ENCODE measurements at places on chromosomes 7 and 10. TPM values are rescaled to one million over a fixed set of nuclear protein-coding genes. Genes with fewer than 3 reads are reported as not detected.

DNA sequence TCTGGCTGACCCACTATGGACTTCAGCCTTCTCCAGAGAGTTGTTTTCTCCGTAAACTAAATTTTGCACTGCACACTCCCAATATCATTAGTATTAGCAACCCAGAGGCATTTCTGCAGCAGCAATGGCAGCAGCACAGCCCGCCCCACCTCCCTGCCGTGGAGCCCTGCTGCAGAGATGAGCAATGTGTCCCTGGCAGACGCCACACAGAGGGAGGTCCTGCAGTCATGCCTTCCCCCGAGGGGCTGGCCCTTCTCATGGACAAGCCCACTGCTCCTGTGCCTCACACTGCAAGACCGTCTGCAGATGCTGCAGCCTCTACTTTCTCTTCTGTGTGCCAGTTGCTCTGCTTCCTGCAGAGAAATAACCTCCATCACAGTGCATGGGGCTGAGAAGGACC, 393.4 kb upstream of the MKI67 start:
- no peak overlapping the region for H3K27ac ChIP-seq
- no peaks in the 10 kb centered on the region for H3K27me3 ChIP-seq
- H3K36me3 ChIP-seq, result no peaks in the 10 kb centered on the region
- no peak for DNase-seq
- H3K4me3 ChIP-seq, result no peak overlapping the region

The SLC39A12 gene
- 0.54 TPM for total RNA-seq

- no peak for DNase-seq
- no peaks in the 10 kb centered on the region for H3K36me3 ChIP-seq
- no peak overlapping the region for H3K27ac ChIP-seq
Observed at GRCh38 chr7:102000123-102000522, 182.7 kb downstream of the CUX1 start.

DNA sequence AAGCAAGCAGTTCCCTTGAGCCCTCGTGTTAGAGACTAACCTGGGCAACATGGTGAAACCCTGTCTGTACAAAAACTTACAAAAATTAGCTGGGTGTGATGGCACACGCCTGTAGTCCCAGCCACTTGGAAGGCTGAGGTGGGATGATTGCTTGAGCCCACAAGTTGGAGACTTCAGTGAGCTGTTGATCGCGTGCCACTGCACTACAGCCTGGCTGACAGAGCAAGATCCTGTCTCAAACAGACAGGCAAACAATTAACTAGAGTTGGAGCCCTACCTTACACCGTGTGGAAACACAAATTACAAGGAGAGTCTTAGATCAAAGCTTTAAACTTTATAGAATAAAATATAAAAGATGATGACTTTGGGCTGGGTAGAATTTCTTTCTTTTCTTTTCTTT, 219.5 kb downstream of the CUX1 start:
- no peaks in the 10 kb centered on the region for H3K27me3 ChIP-seq
- no peak overlapping the region for H3K27ac ChIP-seq
- no peaks in the 10 kb centered on the region for H3K4me1 ChIP-seq
- no peaks in the 10 kb centered on the region for H3K36me3 ChIP-seq

DNA sequence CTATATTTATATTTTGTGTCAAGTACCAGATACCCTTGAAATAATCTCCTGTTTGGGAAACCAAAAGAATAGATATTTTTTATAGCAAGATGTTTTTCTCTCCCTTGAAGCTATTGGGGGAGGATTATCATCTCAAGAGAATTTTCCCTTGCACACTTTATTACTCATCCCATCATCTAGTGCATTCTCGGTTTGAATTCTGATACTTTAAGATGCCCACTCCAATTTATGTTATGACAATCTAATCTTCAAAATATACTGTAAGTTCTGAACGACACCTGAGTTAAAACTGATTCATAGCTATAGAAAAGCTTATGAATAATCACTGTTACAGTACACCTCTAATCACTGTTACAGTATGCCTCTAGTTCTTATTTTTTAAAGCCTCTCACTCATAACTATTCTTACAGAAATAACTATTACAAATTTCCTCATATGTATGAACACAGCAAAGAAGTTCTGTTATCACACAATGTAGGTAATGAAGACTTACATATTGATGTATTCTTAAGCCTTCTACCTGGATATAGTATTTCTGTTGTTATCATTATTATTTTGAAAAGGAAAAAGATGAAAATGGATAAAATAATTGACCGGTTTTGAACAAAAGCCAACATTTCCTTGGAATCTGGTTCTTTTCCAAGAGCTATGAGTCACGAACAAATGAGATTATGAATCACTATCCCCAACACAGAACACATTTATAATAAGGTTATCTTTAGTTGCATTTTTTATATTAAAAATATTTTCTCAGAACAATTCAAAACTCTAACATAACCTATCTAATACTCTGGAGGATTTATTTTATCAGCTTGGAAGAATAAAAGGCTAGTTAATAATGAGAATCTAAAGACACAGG, 72.3 kb upstream of the FAM13C start:
- no peak overlapping the region for H3K4me3 ChIP-seq
- H3K4me1 ChIP-seq, result no peaks in the 10 kb centered on the region
- no peaks in the 10 kb centered on the region for H3K36me3 ChIP-seq

The CYP3A4 gene
- total RNA-seq, result 585 TPM

DNA sequence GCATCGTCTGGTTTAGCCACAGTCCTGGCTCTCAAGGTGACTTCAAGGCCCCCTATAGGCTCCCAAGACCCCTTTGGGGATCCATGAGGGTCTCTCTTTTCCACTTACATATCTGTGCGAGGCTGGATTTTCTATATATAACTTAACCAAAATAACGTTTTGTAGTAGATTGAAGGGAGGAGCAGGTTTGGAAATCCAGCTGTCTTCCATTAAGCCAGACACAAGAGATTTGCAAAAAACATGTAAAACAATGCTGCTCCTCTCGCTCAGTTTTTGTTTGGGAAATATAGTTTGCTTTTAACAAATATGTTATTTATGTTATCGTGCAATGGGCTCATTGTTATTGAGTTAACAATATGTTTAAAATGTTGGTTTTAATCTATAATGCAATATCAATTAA, 811.2 kb downstream of the TYW1 start:
- no peak for DNase-seq
- no peaks in the 10 kb centered on the region for H3K4me1 ChIP-seq
- H3K27me3 ChIP-seq, result no peaks in the 10 kb centered on the region
- H3K36me3 ChIP-seq, result no peaks in the 10 kb centered on the region
- no peak overlapping the region for H3K4me3 ChIP-seq

The ZMYND11 gene
- 39.0 TPM for total RNA-seq

The HK1 gene
- 12.6 TPM for total RNA-seq

- no peak overlapping the region for H3K4me3 ChIP-seq
- H3K27ac ChIP-seq, result no peak overlapping the region
- H3K4me1 ChIP-seq, result peaks cover 8% of the 10 kb centered on the region
Observed at GRCh38 chr10:2817940-2818636, 249.3 kb upstream of the PFKP start.

DNA sequence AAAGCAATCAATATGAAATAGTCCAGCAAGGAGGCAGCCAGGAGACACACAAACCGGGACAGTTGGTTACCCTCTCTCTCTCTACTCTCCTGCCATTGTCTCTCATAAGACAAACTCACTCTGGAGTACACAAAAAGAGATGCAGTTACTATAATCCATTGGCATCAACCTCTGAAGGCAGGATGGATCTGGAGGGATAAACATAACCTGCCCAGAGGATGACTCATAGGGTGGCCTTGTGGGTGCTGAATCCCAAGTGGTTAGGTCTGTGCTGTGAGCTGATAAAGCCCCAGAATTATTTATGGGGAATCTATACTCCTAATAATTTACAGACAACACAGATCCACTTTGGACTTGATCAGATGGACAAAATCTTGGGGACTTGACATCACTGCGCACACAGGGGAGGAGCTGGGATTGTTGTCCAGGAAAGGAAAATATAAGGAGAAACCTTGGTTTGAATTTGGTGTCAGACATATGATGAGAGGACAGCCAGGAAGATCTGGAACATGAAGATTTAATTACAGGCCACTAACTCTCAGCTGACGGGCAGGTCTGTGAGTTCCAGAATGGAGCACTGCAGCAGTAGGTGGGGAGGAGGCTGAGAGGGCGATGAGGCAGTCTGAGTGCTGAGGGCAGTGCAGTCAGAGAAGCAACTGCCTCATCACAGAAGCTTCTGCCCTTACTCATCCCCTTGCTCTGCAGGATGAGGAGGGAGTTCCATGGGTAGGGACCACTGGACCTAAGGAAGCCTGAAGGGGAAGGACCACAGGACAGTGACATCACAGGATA, 113.9 kb upstream of the PRSS58 start:
- DNase-seq, result no peak
- no peak overlapping the region for H3K27ac ChIP-seq
- H3K4me3 ChIP-seq, result no peak overlapping the region
- no peaks in the 10 kb centered on the region for H3K4me1 ChIP-seq

DNA sequence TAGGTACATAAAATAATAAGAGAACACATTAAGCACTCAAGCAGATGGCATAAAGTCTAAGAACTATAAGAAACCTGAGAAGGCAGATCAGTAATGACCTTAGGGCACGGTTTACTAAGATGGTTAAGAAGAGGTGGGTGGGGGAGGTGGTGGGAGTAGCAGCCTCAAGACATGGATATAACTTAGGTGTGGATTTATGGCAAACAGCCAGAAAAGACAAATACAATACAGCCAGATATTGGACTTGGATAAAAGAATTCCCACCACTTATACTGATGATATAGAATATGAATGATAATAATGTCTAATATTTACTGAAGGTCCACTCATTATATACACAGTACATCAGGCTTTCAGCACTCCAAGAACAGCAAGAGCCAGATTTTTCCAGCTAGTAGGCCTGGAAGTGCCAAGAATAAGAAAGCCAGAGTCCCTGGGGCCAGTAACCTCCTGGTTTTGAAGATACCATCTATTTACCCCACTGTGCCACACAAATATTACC, 11.9 kb downstream of the DPY19L1 start:
- no peaks in the 10 kb centered on the region for H3K27me3 ChIP-seq
- H3K27ac ChIP-seq, result no peak overlapping the region
- H3K36me3 ChIP-seq, result no peaks in the 10 kb centered on the region
- no peaks in the 10 kb centered on the region for H3K4me1 ChIP-seq

The OR6V1 gene
- total RNA-seq, result not detected

DNA sequence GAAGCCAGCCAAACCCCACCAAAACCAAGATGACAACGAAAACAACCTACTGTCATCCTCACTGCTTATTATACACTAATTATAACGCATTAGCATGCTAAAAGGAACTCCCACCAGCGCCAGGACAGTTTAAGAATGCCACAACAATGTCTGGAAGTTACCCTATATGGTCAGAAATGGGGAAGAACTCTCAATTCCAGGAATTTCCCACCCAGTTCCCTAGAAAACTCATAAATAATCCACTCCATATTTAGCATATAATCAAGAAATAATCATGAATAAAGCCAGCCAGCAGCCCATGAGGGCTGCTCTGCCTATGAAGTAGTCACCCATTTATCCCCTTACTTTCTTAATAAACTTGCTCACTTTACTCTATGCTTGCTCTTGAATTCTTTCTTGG, 20.8 kb downstream of the MICU1 start:
- H3K27ac ChIP-seq, result no peak overlapping the region
- no peaks in the 10 kb centered on the region for H3K36me3 ChIP-seq
- no peaks in the 10 kb centered on the region for H3K27me3 ChIP-seq
- no peak for DNase-seq

DNA sequence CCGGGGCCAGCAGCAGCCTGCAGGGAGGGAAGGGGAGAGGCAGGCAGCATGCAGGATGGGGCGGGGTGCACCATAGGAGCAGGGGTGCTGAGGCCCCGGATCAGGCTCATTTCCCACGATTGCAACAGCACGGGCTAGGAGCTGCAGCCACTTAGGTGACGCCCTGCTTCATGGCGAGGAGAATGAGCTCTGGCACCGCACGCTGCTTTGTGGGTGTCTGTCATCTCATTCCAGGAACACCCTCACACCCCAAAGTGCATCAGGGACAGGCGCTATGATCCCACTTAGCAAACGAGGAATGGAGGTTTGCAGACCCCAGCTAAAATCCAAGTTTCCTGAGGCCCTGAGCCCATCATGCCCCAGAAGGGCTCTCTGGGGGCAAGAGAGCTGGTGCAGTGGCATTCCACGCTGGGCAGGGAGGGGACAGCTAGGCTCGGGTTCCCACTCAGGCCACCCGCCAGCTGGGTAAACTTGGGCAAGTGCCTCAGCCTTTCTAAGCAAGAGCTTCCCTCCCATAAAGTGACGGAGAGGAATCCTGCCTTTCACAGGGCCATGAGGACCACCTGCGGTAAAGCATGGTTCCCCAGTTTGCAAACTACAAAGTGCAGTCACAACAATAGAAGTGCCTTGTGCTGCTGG, 9.3 kb downstream of the KCNH2 start:
- no peaks in the 10 kb centered on the region for H3K27me3 ChIP-seq
- H3K36me3 ChIP-seq, result no peaks in the 10 kb centered on the region
- no peak for DNase-seq
- no peak overlapping the region for H3K4me3 ChIP-seq

The PPP1R9A gene
- 11.0 TPM for total RNA-seq

DNA sequence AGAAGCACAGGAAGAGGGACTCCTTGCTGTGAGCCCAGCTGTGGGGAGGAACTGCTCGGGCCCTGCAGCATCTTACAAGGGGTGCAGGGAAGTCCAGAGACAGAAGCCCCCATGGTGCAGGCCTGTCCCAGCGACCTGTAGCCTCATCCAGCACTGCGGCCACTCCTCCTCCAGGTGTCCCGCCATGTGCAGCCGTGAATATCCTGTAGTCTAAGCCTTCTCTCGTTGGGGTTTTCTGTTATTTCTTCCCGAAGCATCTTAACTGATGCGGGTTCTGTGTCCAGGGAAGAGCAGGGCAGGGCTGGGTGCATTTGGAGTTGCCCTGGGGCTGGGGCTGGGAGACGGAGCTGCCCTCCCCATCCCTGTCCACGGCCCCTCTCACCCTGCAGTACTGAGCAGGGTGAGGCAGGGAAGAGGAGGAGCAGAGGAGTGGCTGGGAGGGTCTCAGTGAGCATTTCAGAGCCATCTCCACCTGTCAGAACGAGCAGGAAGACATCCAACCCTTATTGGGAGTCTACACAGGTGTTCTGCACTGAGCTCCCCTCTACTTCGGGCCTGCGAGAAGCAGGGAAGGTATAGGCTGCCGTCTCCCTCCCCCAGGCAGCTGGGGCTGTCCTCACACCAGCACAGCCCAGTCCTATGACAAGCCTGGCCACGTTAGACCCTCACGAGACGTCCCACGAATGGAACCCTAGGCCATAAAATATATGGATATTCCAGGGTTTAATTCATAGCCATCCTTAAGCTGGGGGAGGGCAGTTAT, 494.5 kb downstream of the DNAJB6 start:
- no peaks in the 10 kb centered on the region for H3K36me3 ChIP-seq
- no peaks in the 10 kb centered on the region for H3K27me3 ChIP-seq
- no peak overlapping the region for H3K27ac ChIP-seq
- no peaks in the 10 kb centered on the region for H3K4me1 ChIP-seq
- no peak overlapping the region for H3K4me3 ChIP-seq
